ENCODE measurements at places on chromosomes 11 and 22.

- DNase-seq = no peak
These were observed 280.8 kb downstream of the KIRREL3 start for GRCh38 chr11:126719740-126720139.

GRCh38 chr11:48090174-48090573, 109.8 kb downstream of the PTPRJ start:
- DNase-seq = no peak

DNA sequence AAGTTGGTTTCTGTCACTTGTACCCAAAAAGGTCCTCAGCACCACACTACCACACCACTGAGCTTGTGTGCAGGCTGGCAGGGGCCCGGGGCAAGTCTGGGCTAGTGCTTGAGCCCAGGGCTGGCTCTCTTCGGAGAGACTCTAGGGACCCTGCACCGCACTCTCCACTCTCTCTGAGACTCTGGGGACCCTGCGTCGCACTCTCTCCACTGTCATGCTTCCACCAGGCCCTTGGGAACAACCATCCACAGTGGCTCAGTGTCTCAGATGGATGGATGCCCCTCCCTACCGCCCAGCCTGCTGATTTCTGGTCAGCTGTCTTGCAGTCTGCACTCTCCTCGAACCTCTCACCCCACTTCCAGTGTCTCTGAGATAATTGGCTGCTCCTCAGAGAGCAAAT, 2.0 kb upstream of the SBF1 start:
- no peak for DNase-seq

- DNase-seq = no peak
These were observed 1.0 kb downstream of the REXO2 start for GRCh38 chr11:114440121-114440860.

- DNase-seq = no peak
These were observed 62.1 kb downstream of the GRK3 start for GRCh38 chr22:25626624-25626990.

DNA sequence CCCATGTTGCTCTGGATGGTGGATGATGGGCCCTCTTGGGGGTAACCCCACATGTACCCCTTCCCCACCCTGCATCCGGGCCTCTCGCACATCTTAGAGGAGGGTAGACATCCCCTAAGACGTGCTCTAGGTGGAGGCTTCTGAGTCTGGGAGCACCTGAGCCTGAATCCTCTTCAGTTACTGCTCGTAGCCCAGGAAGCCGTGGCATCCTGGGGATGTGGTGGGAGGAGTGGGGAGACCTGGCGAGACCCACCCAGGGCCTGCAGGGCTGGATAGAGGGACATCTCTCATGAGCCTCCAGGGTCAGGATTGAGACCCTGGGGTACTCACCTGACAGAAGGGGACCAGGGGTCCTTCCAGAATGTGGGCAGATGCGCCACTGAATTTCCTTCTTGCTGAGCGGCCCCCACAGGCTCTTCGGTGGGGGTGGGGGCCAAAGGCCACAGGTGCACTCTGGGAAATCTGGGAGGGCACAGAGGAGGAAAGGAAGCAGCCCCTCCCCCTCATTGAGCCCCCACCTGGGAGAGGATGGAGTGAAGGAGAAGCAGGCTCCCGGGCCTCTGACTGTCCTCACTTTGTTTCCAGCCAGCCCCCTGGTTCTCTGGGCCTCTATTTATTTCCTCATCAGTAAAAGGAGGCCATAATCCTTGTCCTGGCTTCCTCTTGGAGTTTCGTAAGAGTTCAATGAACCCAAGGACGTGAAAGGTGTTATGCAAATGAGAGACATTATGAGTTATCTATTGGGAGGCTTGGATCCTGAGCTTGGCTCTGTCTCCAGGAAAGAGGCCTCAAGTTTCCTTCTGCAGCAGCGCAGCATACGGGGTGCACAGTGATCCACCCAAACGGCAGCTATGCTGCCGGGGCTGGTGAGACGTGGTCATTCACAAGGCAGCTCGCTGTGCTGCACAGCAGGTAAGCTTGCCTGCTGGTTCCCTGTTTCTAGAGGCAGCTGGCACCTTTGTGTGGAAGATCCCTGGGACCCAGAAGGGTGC, 31.2 kb downstream of the KCNJ4 start:
- no peak for DNase-seq

DNA sequence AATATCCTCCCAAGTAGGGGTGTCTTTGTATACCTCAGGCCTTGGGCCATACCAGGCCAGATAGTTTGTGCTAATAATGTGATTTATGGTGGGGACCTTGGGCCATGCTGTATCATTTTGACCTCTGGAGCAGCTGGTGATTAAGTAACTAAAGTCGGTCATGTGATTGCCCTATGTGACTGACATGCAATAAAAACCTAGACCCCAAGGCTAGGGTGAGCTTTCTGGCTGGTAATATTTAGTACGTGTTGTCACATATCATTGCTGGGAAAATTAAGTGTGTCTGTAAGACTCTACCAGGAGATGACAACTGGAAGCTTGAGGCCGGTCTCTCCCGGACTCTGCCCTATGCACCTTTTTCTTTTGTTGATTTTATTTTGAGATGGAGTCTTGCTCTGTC, 12.6 kb upstream of the TFIP11 start:
- no peak for DNase-seq

DNA sequence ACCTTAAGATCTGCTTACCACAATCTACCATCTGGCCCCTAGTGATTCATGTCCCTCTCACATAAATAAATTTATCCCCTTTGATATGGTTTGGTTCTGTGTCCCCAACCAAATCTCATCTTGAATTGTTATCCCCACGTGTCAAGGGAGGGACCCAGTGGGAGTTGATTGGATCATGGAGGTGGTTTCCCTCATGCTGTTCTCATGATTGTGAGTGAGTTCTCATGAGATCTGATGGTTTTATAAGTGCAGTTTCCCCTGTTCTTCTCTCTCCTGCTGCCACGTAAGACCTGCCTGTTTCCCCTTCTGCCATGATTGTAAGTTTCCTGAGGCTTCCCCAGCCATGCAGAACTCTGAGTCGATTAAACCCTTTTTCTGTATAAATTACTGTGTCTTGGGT, 37.2 kb downstream of the OR2AG2 start:
- no peak for DNase-seq

DNA sequence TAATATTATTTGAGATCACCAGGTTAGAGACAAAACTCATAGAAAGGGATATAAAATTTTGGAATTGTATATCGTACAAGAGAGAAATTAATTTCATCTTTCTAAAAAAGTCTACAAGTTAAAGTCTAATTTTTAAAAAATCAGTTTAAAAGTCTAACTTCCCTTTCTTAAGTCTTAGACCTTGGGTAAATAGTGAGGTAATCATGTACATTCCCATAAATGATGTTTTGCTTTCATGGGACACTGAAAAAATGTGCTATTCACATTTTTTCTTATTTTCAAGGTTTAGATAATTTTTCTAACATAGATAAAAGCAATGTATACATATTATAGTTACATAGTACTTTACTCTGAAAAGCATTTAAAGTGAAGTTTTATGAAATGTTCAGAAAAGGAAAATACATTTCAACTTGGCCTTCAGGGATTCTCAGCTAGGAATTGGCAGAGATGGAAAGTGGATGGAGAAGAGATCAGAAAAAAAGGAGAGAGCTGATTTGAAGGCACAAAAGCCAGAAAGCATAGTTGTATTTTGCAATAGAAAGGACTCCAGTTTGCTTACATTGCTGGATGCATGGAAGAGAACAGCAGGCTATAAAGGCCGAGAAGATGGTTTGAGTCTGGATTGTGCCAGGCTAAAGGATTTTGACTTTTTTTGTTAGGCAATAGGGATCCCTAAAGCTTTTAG, 194.0 kb downstream of the CASP12 start:
- DNase-seq = no peak

- DNase-seq = no peak
These were observed 246.1 kb upstream of the CHORDC1 start for GRCh38 chr11:90468923-90469322.
